ENCODE measurements at places on chromosomes 7 and 10.
A peak's percentile ranks its signal among the peaks of the same experiment; 100 is the strongest.

DNA sequence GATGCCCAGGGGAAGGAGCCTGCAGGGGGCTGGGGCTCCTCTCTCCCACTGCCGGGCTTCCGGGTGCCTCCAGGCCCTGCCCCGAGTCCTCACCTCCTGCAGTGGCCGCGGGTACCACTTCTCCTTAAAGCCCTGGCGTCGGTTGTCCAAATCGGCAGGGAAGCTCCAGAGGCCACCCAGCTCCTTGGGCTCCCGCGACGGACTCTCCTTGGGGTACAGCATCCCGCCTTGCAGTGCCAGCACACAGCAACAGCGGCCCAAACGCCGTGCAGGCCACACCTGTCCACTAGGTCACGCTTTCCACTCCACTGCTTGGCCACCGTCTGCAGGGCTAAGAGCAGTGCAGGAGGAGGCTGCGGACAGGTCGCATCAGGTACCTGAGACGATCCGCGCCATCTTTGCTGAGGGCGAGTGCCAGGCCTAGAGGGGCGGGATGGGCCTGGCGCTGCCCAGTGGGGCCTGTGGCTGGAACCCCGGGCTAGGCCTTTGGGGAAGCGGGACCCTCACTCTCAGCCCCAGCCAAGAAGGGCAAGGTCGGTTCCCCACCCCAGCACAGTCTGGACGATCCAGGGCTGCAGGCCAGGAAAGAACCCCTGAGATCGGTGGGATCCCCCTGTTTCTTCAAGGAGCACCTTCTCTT is 47.7 kb upstream of the ZNF479 start:
- DNase-seq: no peak

DNA sequence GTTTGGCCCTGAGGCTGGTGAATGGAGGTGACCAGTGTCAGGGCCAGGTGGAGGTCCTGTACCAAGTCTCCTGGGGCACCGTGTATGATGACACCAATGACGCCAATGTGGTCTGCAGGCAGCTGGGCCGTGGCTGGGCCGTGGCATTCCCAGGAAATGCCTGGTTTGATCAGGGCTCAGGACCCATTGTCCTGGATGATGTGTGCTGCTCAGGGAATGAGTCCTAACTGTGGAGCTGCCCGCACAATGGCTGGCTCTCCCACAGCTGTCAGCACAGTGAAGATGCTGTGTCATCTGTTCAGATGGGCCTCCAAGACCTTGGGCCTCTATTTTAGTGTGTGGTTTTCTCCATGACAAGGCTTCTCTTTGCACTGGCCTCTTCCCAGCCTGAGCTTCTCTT is 64.0 kb downstream of the DMBT1 start:
- no peak for DNase-seq

DNA sequence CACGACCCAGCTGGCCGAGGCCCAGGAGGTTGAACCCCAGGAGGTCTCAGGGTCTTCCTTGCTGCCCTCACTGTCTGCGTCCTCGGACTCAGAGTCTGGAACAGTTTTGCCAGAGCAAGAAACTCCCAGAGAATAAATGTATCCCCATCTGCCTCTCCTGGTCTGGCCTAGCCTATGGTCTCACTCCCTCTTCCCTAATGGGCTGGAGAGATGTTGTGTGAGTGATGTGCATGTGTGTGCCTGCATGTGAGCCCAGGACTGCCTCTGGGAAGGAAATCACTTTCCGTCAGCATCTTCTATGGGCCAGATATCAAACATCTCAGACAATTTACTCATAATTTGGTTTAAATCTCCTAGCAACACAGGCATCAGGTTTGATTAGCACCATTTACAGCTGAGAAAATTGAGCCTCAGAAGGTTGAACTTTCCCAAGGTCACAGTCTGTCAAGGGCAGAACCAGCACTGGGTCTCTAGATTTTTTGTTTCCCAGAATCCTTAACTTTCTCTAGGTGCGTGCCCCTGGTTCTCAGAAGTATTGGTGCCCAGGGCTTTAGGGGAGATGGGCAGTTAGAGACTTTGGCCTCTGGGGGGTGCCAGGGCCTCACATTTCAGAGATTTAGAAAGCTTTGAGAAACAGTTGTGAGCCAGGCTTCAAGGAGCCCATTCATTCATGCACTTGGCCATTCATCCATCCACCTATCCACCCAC is 4.9 kb downstream of the TMEM270 start:
- no peak for DNase-seq

- no peak for DNase-seq
Observed at GRCh38 chr7:22210355-22210754, 146.6 kb downstream of the RAPGEF5 start.

GRCh38 chr10:133324198-133324792 is 12.4 kb downstream of the CALY start:
- DNase-seq: peak; percentile 79

DNA sequence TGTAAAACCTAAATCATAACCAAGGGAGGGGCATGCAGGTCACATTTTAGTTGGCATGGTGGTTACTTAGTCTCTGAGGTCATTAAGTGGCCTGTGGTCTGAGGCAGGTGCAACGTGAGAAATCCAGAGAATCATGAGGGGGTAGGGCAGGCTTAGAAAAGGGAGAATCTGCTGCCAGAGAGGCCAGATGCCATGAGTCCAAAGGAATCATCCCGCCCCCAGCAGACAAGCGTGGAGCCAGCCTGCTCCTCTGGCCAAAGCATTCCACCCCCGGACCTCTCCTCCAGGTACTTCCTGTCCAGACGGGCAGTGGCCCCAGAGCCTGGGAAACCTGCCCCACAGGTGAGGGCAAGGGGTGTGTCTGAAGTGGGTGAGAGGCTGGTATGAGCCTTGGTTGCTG is 196.4 kb upstream of the ZNF32 start:
- no peak for DNase-seq
